ENCODE measurements at places on chromosomes 7 and 10.

GRCh38 chr7:103637726-103638125, 191.7 kb upstream of the SLC26A5 start:
- DNase-seq: no peak

DNA sequence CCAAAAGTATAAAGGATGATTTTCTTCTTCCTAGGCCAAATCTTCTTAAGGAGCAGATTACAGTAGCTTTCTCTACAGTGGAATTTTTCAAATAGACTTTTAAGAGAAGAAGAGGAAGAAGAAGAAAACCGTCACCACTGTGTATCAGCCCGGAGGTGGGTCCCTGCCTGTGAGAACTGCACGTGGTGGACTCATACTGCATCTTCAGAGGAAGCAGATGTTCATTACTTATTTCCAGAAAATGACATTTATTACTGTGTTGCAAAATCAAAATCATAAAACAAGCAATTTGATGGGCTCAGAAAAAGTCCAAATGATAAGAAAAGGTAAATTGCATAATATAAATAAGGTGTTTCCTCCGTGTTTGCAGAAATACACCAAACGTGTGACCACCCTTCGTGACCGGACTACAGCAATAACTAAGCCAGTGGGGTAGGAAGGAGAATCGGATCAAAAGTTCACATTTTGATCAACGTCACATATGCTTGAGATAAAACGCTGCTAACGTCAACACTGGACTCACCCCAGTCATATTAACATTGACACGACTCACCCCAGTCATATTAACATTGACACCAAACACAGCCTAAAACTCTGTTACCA, 179.2 kb downstream of the PTPRN2 start:
- DNase-seq: no peak

DNA sequence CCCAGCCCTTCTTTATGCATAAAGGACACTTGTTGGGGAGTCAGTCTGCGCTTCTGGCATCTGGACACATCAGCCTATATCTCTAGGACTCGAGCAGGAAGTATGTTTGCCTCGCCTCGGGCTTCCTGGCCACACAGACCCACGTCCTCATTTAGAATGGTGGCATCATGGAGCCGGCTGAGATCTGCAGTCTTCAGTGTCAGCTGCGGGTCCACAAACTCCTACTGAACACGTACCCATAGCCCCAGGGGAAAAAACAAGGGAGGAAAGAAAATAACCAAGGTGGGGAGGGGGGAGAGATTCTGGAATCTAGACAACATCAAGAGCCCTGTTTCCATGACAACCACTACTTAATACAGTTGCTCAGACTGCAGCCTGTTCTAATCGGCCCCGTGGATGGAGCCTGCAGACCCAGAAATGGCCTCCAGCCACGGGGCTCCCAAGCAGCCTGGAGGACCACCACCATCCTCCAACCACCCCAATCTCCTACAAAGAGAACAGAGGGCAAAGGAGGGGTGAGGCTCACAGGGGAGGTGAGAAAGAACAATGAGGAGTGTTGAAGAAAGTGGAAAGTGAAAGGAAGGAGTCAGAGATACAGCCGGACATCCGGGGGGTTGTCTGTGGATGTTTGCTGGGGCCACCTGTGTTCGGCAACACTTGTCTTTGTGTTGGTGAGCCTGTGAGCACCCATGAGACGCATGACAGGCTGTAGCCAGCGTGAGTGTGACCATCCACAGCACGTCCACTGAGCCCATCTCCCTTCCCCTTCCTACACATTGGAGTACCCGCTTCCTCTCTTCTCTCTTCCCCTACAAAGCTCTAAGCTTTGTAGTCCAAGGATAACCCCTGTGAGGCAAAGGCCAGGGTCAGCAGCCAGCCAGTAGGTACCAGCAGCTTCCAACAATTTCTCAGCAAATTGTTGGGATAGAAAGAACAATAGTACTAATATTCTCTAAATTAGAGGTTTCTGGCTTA, 141.0 kb downstream of the PLXNA4 start:
- peak; percentile 16 for DNase-seq

DNA sequence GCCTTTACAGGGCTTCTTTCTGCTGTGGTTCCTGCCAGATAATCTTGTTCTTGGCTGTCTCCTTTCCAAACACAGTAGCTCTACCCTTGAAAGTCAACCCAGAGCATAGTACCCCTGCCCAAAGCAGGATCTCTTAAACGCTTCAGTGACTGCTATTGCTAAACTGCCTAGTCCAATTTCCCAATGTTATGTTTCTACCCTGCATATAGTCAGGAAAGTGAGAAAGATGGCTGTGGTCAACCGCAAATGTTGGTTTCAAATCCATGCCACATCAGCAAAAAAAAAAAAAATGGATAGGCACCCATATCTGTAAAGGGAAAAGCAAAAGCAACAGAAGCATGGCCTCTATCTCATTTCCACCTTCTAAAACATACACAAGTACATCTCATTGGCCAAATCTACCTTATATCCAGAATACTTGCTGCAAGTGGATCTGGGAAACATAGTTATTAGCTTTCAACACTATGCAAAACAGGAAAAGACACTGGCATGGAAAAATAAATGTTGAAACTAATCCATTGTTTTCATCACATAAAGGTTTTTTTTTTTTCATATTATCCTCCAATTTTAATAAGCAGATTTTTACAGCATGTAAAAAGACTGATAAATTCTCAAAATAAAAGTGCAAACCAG, 59.8 kb downstream of the DNAJC1 start:
- no peak for DNase-seq

DNA sequence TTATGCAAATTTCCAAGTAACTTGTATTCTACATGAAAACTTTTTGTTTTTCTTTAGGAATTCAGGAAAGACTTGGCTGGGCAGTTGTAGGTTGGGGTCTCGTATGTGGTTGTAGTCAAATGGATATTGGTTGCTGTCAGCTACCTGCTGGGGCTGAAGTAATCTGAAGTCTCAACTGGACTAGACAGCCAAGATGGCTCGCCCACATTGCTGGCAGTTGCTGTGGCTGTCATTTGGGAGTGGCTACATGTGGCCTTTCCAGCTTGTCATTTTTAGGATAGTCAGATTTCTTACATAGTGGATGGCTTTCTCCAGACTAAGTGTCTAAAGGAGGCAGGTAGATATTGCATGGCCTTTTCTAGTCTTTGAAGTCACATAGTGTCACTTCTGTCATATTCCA, 32.6 kb downstream of the EXOC6 start:
- DNase-seq: no peak

GRCh38 chr7:44569959-44570358, 3.7 kb downstream of the DDX56 start:
- no peak for DNase-seq

- no peak for DNase-seq
Measured at GRCh38 chr7:19128856-19129255, 11.4 kb upstream of the TWIST1 start.

DNA sequence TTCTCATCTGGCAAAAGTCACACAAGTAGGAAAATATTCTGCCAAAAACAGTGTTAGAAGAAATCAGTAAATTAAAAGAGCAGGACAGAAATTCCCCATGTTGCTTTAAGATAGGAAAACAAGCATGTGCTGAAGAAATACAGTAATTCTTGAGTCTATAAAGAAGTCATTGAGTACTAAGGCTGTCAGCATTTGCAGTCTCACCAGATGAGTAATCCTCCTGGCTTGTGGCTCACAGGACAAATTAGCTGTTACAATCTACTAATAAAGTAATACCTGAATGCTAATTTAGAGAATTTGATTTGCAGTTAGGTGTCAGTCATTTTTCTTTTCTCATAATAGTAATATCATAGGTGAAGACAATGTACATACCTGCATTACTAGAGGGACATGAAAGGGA, 1158.9 kb upstream of the CELF2 start:
- DNase-seq: no peak

DNA sequence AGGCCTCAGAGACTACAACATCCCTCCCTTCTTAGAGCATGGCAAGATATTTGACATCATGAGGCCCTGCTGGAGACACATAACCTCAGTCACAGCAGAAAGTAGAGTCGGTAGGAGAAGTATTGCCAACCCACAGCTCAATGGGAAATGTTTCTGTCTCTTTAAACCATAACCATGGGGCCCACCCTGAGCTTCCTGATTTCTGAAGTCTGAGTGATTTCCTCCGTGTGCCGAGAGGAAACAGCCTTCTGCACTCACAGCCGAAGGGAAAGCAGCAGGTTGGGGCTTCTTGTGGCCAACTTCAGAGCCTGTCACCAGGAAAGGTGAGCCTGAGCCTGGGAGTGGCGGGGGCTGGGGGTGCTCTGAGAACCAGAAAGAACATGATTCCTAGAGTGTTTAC, at the start of gene GIMAP1:
GIMAP1 (plus strand) TSS at position 246 of the 400 bp plus-strand sequence. CDS start 2,435 bp downstream, outside the sequence.
- DNase-seq: no peak

- no peak for DNase-seq
Measured at GRCh38 chr10:125156739-125157480, 3.5 kb downstream of the CTBP2 start.

Data from astrocyte of the spinal cord (primary cell).